ENCODE measurements at places on chromosomes 6 and 20.
A peak's percentile ranks its signal among the peaks of the same experiment; 100 is the strongest.

GRCh38 chr6:168097221-168097620, 18.2 kb upstream of the FRMD1 start:
- no peak for DNase-seq
- no peak overlapping the region for H3K4me3 ChIP-seq
- no peaks in the 10 kb centered on the region for H3K4me1 ChIP-seq

GRCh38 chr20:10619427-10619826, 54.4 kb downstream of the JAG1 start:
- no peak for DNase-seq
- no peaks in the 10 kb centered on the region for H3K4me1 ChIP-seq
- no peak overlapping the region for H3K27ac ChIP-seq
- H3K36me3 ChIP-seq: peaks cover 7% of the 10 kb centered on the region

DNA sequence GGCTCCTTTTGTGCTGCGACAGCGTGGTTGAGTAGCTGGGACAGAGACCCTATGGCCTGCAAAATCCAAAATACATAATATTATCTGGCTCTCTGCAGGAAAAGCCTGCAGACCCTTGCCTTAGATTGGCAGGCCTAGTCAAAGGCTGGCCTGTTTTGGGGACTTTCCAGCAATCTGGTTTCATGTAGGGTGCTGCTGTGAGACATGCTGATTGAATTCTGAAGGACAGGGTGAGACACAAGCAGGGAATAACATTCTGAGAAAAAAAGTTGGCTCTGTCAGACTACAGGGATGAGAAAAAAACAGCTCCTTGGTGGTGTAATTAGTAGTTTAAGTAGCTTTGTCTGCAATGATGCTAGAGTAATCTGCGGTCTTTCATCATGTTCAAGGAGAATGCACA, 402.7 kb upstream of the AGPAT4 start:
- no peak for DNase-seq
- H3K36me3 ChIP-seq: no peaks in the 10 kb centered on the region
- H3K4me1 ChIP-seq: no peaks in the 10 kb centered on the region
- no peak overlapping the region for H3K4me3 ChIP-seq

DNA sequence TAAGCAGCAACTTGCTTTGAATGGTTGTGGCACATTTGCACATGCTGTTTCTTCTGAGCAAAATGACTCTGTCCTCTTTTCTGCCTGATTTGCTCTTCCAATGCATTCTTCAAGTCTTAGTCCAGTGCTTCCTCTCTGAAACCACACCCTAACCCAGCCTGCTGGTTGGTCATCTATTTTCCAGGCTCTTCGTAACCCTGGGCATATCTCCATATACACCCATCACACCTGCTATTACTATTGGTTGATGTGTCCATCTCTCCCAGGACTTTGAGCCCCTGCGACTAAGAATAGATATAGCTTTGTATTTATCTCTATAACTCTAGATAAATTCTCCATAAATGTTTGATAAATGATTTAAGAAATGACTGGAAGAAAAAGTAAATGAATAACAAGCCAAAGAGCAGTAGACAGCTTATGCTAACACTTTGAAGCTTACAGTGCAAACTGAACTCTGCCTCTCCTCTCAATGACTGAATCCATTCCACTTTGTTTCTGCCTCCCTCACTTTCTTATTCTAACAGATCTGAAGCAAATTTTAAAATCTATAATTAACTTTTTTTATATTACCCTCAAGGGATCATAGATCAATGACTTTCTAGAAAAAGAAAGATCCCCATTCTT, 59.7 kb upstream of the NT5E start:
- H3K4me3 ChIP-seq: no peak overlapping the region
- H3K27ac ChIP-seq: no peak overlapping the region
- peaks cover 25% of the 10 kb centered on the region for H3K27me3 ChIP-seq
- H3K4me1 ChIP-seq: no peaks in the 10 kb centered on the region
- no peak for DNase-seq
- H3K36me3 ChIP-seq: peaks cover 2% of the 10 kb centered on the region

DNA sequence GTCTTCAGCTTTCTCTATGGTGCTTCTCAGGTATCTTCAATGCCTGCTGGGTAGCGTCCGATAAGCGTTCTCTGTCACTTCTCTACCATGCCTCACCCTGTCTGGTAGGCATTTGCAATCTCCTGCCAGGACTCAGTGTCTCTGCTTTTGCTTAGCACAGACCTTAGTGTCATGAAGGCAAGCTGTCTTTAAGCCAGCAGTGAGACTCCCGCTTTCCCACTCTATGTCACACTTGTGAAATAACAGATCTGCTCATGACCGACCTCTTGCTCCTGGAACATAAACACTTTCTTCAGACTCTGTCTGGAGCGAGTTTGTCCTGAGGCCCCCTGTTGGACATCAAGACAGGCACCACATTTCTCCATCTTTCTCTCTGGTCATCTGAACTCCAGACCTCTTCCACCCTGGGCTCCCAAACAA, 17.0 kb downstream of the ADGRB3 start:
- DNase-seq: no peak
- no peaks in the 10 kb centered on the region for H3K36me3 ChIP-seq
- H3K27me3 ChIP-seq: no peaks in the 10 kb centered on the region
- H3K27ac ChIP-seq: no peak overlapping the region
- H3K4me3 ChIP-seq: no peak overlapping the region
- no peaks in the 10 kb centered on the region for H3K4me1 ChIP-seq

DNA sequence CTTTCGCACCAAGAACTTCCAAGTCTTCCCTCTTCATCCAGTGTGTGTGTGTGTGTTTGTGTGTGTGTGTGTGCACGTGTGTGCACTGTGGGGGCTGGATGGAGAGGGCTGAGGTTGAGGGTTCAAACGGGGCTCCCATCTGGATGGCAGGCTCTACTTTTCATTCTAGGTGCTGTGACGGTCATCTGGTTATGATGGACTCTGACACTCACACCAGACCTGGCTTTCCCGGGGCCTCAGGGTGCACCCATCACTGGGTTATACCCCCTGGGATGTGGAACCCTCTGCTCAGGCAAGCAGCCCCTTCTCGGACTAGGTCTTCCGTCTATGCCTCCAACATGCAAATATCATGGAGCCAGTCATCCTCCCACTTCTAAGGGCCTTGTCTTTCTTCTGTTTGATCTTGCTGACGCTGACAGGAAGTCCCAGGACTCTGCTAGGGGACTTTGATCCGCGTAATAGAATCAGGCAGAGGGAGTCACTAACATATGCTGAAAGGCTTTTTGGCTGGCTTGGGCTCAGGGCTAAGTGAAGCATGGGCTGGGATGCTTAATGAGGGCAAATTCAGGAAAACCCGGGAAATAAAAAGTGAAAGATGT, 313.6 kb downstream of the CDC5L start:
- H3K36me3 ChIP-seq: peaks cover 2% of the 10 kb centered on the region
- H3K27ac ChIP-seq: no peak overlapping the region
- H3K27me3 ChIP-seq: no peaks in the 10 kb centered on the region
- no peak for DNase-seq
- peaks cover 4% of the 10 kb centered on the region for H3K4me1 ChIP-seq

- H3K4me3 ChIP-seq: no peak overlapping the region
- no peak overlapping the region for H3K27ac ChIP-seq
- H3K4me1 ChIP-seq: peaks cover under 1% of the 10 kb centered on the region
- H3K27me3 ChIP-seq: no peaks in the 10 kb centered on the region
Observed at GRCh38 chr6:42896178-42896719, 16.8 kb downstream of the RPL7L1 start.

- H3K4me1 ChIP-seq: peaks cover 5% of the 10 kb centered on the region
- H3K4me3 ChIP-seq: peak overlapping the region; percentile 52
- peaks cover 4% of the 10 kb centered on the region for H3K36me3 ChIP-seq
- H3K27me3 ChIP-seq: peaks cover 19% of the 10 kb centered on the region
Observed at GRCh38 chr20:25150016-25150415, 45.5 kb upstream of the ENTPD6 start.

GRCh38 chr20:59141818-59142581, 21.6 kb upstream of the ZNF831 start:
- peaks cover 3% of the 10 kb centered on the region for H3K36me3 ChIP-seq
- H3K27ac ChIP-seq: no peak overlapping the region
- no peak overlapping the region for H3K4me3 ChIP-seq

- peaks cover 6% of the 10 kb centered on the region for H3K27me3 ChIP-seq
- no peak for DNase-seq
- H3K4me1 ChIP-seq: no peaks in the 10 kb centered on the region
- no peak overlapping the region for H3K4me3 ChIP-seq
Observed at GRCh38 chr20:23225407-23226060, 125.1 kb upstream of the NXT1 start.

GRCh38 chr6:92521553-92521952, 897.8 kb downstream of the EPHA7 start:
- no peak for DNase-seq
- H3K36me3 ChIP-seq: no peaks in the 10 kb centered on the region
- no peak overlapping the region for H3K27ac ChIP-seq
- no peaks in the 10 kb centered on the region for H3K4me1 ChIP-seq

DNA sequence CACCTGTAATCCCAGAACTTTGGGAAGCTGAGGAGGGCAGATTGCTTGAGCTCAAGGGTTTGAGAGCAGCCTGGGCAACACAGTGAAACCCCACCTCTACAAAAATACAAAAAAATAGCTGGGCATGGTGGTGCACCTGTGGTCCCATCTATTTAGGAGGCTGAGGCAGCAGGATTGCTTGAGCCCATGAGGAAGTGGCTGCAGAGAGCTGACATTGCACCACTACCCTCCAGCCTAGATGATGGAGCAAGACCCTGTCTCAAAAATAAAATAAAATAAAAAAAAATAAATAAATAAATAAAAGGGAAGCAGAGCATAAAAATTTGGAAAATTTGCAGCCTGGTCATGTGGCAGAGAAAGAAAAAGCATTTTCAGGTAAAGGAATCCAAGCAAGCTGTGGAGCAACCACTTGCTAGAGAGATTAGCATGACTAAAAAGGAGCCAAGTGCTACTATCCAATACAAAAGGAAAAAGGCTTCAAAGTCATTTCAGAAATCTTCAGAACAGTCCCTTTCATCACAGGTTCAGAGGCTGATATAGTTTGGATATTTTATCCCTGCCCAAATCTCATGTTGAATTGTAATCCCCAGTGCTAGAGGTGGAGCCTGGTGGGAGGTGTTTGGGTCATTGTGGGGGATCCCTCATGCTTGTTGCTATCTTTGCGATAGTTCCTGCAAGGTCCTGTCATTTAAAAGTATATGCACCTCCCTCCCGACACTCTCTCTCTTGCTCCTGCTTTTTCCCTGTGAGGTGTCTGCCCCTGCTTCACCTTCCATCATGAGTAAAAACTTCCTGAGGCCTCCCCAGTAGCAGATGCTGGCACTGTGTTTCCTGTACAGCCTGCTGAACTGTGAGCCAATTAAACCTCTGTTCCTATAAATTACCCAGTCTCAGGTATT, 11.2 kb upstream of the TTK start:
- H3K4me1 ChIP-seq: peaks cover 3% of the 10 kb centered on the region
- peaks cover 3% of the 10 kb centered on the region for H3K27me3 ChIP-seq
- peak overlapping the region; percentile 27 for H3K27ac ChIP-seq
- no peak for DNase-seq
- H3K4me3 ChIP-seq: no peak overlapping the region

DNA sequence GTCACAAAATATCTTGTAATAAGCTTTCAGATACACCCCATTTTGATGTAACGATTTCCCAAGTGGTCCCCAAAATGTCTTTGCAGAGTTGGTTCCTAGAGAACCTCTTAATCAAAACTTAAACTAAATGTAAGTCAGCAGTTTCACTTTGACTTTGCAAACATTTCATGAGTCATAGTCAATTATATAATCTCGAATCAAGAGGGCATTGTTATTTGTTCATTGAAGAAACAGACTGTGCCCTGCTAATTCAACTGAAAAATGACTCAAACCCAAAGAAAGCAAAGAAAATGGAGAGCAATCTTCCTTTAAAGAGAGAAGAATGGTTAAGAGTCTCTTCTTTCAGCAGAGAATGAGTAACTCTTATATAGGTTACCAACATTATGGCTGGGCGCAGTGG, 58.3 kb downstream of the IPCEF1 start:
- no peak for DNase-seq
- H3K4me3 ChIP-seq: no peak overlapping the region
- H3K4me1 ChIP-seq: peaks cover 6% of the 10 kb centered on the region
- H3K27ac ChIP-seq: no peak overlapping the region
- no peaks in the 10 kb centered on the region for H3K27me3 ChIP-seq
- no peaks in the 10 kb centered on the region for H3K36me3 ChIP-seq

DNA sequence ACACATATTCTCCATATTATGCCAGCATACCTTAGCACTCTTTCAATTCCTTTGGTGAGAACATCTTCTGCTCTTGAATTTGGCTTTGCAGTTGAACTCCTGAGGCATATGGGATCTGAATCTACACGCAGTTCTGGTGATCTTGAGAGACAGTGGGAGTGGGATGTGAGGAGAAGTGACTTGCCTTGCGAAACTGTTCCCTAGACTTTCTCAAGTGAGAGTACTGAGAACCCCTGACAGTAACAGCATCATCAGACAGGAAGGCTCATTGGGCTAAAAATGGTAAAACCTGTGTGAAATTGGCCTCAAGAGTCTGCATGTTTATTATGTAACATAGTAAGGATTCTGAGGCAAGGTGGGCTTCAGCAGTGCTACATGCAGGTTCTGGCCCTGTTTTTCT, 49.1 kb upstream of the CEP85L start:
- no peak overlapping the region for H3K27ac ChIP-seq
- peak overlapping the region; percentile 56 for H3K4me3 ChIP-seq
- peaks cover 20% of the 10 kb centered on the region for H3K4me1 ChIP-seq
- peaks cover 3% of the 10 kb centered on the region for H3K36me3 ChIP-seq

DNA sequence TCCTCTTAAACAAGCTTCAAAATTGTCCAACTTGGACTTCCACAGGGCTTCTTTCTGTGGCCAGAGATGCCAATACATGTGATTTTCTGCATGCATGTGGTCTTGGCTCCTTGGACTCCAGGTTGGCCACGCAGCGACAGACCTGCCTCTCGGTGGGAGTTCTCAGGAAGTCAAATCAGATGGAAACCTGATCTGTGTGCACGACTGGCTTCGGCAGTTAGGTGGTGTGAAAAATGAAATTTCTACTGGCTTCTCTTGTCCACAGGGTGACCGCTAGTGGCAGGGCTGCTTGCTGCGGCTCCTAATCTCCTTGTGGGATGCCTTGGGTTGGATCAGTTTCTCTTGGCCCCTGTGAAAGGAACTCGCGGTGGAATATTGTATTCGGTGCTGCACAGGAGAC, 57.3 kb downstream of the PHACTR3 start:
- H3K4me1 ChIP-seq: no peaks in the 10 kb centered on the region
- DNase-seq: no peak
- peaks cover 4% of the 10 kb centered on the region for H3K36me3 ChIP-seq
- no peak overlapping the region for H3K27ac ChIP-seq

- H3K27me3 ChIP-seq: no peaks in the 10 kb centered on the region
- peaks cover 6% of the 10 kb centered on the region for H3K36me3 ChIP-seq
- DNase-seq: no peak
- H3K4me1 ChIP-seq: peaks cover 16% of the 10 kb centered on the region
Observed at GRCh38 chr20:18628330-18628920, 40.6 kb downstream of the DTD1 start.

- no peak overlapping the region for H3K4me3 ChIP-seq
- H3K4me1 ChIP-seq: peaks cover 3% of the 10 kb centered on the region
- no peak for DNase-seq
Observed at GRCh38 chr20:35515341-35515740, 14.1 kb downstream of the C20orf173 start.

All from T-helper 17 cell (primary cell).